ENCODE measurements at places on chromosomes 7 and 10.

- no peak for DNase-seq
Observed at GRCh38 chr7:92192326-92192725, 13.4 kb upstream of the LRRD1 start.

DNA sequence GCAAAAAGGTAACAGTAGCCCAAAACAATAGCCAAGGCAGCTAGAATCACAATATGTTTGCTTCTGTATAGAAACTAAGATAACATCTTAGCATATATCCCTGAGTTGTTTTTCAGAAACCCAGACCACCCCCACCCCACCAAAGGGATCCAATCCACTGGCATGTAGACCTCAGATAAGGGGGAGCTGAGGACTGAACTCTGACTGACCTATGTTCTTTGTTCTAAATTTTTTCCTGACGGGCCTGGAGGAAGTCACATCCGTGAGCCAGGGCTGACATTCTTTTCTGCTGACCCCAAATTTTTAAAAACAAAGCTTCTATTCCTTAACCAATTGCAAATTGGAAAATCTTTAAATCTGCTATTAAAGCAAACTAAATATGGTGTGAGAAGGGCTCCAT is 493.9 kb upstream of the IGFBP3 start:
- no peak for DNase-seq

GRCh38 chr7:102008535-102009262 is 191.3 kb downstream of the CUX1 start:
- DNase-seq, result no peak

DNA sequence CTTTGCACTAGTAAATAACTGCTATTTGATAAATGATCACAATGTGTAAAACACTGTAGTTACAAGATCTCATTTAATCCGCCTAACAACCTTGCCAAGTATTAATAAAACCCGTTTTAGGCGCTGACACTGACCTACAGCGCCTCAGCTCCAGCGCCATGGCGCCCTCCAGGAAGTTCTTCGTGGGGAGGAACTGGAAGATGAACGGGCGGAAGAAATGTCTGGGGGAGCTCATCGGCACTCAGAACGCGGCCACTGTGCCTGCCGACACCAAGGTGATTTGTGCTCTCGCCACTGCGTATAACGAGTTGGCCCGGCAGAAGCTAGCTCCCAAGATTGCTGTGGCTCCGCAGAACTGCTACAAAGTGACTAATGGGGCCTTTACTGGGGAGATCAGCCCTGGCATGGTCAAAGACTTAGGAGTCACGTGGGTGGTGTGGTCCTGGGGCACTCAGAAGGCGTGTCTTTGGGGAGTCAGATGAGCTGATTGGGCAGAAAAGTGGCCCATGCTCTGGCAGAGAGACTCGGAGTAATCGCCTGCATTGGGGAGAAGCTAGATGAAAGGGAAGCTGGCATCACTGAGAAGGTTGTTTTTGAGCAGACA is 1.1 kb upstream of the TNPO3 start:
- DNase-seq, result no peak

- DNase-seq, result no peak
Observed at GRCh38 chr10:14727924-14728323, 46.8 kb downstream of the FAM107B start.

DNA sequence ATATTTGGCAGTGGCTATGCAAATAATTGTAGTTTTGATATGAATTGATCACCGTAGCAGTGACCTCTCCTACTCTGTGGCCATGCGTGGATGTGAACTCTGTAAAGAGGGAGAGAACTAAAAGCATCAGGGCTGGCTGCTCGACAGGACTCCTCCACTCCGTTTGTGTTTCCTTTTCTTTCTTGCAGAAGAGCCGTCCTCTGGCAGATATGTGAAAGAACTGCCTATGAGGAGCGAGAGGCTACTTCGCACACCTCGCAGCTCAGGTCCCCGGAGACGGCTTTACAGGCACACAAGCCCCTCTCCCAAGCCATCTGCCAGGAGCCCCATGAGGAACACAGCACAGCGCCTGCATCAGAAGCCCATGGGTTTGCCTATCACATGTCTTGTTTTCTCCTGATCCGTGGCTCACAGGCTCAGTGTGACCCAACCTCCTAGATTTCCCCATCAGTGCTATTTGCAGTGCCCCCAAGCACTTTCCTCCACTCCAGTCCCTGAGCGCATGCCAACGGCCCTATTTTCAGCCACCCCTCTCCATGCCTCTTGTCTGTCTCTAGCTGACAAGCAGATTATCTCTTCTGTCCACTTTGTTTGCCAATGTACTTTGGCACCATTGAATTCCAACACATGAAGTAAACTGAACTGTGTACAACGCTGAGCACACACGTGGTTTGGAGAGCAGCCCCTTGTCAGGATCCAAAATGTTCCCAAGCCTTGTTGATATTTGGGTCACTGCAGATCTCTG is 164.3 kb upstream of the AKR1E2 start:
- DNase-seq, result no peak

DNA sequence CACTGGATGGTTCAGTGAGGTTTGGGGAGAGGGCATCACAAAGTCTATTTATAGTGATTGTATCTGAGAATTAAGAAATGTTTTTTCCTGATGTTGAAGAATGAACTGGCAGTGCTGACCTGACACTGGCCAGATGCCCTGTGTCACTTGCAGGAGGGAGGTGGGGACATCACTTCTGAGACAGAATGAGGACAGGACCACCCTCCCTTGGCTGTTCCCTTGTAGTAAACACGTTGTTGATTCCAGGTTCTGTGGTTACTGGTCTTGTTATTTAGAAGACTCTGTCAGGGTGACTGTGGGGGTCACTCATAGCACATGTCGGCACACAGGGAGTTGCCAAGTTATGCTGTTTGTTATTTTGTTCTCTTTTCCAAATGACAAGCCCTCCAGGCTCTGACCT is 126.4 kb downstream of the ADCY1 start:
- DNase-seq, result no peak

DNA sequence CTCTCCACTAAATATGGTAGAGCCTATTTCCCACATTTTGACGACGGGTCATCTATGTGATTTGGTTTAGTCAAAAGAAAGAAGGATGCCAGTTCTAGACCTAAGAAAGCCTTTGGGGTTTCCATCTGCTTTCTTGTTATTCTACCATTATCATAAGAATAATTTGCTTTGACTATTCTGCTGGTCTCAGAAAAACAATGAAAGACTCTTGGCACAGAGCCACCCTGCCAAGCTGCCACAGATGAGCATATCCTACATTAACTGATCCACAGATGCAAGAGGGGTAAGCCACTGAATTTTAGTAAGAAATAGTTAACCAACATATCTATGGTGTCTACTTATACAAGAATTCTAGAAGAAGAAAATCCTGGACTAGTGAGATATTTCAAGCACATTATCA is 158.6 kb upstream of the MAGI2 start:
- no peak for DNase-seq

DNA sequence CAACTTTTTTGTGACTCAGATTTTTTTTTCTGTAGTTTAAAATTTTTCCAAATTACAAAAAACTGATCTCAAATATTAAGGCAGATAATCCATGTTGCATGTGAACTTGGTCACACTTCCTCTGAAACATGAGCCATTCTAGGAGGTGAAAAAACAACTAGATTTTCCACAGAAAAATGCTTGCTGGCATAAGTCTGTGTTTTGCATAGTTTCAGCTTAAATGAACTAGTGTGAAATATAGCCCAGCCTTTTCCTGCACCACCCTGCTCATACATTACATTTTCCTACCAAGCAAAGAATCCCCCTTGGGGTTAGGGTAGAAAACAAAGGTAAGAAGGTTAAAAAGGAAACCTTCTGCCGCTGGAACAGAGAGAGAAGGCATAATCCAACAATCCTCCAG is 48.2 kb downstream of the SLC25A13 start:
- peak; percentile 9 for DNase-seq

- no peak for DNase-seq
Observed at GRCh38 chr10:88292185-88292514, 291.0 kb downstream of the RNLS start.

GRCh38 chr7:28360739-28361138 is 51.6 kb upstream of the CREB5 start:
- DNase-seq, result no peak

DNA sequence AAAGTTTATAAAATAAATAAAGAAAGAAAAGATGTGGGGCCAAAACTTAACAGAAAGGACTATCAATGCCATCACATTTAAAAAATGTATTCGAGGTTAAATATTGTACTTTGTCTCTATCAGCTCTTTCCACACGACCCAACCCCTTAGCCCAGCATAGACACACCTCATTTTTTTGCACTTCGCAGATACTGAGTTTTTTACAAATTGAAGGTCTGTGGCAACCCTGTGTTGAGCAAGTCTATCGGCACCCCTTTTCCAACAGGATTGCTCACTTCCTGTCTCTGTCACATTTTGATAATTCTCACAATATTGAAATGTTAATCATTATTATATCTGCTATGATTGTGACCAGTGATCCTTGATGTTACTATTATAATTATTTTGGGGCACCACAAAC is 151.6 kb upstream of the TBX20 start:
- no peak for DNase-seq

DNA sequence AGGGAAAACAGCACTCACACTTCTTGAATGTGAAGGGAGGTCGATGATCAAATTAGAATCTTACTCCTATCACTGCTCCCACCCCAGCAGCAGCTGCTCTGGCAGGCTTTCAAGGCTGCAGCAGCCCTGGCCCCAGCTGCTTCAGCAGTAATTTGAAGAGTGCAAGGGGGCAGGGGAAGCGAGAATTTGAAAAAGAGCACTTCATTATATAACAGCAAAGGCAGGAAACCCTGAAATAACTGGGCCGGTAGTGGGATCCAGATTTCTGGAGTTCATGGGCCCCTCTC is 44.9 kb downstream of the MYPN start:
- peak; percentile 33 for DNase-seq

- no peak for DNase-seq
Observed at GRCh38 chr10:133458021-133458709, 4.4 kb downstream of the SCART1 start.

DNA sequence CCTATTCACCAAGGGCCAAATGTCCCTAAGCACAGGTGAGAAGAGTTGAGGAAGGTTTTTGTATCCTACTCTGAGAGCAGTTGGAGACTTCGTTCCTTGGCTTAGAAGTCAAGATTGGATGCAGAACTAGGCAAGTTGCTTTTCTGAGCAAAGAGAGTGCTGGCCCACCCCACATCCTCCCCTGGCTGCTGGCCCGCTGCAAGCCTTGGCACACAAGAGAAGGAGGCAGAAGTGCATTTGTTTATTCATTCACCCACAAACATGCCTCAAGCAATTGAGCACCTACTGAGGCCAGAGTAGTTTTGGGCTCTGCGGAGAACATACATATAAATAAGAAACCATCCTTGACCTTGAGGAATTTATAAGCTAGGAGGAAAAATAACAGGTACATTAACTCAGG is 318.9 kb downstream of the KCNMA1 start:
- no peak for DNase-seq

- no peak for DNase-seq
Observed at GRCh38 chr7:116159711-116160110, 50.6 kb upstream of the TES start.

GRCh38 chr7:74306730-74307469 is 17.7 kb downstream of the CLIP2 start:
- no peak for DNase-seq

DNA sequence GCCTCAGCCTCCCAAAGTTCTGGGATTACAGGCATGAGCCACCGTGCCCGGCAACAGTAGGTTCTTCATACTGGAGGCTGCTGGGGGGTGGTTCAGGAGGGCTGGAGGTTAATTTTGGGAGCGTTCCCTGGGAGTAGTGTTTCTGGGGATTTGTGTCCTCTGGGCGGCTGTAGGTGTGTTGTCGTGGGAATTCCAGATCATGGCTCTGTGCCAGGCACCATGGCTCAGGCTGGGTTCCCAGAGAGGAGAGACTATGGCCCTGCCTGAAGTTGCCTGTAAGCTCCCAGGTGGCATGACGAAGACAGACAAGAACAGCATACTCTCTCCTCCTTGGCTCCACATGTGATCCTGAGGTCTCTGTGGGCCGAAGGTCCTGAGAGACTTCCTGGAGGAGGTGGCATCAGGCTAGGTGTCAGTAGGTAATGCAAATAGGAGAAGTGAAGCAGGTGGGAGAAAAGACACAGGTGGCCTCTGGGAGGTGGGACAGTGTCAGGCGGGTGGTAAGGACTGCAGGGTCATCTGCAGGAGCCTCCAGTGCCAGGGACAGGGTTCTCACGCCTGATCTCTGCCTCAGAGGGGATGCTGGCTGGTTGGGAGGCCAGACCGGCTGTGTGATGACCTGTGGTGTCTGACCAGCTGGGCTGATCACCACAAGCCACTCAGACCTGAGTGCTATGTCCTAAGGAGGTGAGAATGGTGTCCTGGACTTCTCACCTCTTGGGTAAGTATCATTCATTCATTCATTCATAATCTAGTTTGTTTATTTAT is 18.7 kb downstream of the CLIP2 start:
- no peak for DNase-seq

- DNase-seq, result no peak
Observed at GRCh38 chr7:13844954-13845353, 144.5 kb downstream of the ETV1 start.

DNA sequence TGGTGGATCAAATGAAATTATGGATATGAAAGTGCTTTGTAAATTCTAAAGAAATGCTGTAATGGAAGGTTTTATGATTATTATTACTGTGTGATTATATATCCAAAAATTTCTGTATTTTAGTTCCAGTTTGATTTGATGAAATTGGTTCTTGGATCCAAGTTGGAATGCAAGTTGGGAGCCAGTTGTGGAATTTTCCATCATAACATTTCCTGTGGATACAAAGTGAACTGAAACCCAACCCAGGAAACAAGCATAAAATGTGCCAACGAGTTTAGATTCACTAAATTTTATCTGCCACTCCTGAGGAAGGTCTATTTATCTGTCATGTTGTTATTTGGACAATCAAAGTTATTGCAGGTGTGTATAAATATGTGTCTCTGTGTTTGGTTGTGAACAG is 131.4 kb upstream of the MDFIC start:
- DNase-seq, result no peak

- no peak for DNase-seq
Observed at GRCh38 chr10:129323879-129324278, 143.2 kb upstream of the MGMT start.

DNA sequence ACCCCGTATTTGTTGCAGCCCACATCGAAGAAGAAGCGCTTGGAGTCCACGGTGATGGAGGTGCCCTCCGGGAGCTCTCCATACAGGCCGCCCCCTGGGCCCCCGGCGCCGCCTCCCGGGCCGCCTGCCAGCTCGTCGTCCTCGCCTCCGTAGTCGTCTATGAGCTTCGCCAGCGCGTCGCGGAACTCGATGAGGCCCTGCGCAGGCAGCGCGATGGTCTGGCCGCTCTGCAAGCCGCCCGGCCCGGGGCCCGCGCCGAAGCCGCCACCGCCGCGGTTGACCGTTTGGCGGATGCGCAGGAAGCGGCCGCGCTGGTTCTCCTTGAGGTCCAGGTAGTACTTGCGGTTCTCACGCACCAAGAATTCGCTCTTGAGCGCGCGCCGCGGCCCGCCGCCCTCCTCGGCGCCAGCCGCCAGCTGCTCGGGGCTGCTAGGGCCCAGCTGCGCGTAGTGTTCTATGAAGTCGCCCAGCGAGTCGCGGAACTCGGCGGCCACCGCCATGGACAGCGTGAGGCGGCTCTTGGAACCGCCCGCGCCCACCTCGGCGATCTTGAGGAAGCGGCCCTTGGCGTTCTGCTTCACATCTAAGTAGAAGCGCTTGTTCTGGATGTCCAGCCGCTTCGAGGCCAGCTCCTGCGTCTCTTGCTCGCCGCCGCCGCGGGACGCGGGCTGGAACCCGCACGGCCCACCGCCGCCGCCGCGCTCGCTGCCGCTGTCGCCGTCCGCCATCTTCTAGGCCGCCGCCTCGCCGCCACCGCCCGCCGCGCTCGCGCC is 523 bp downstream of the PURB start:
- peak; percentile 32 for DNase-seq

GRCh38 chr7:126569402-126569801 is 683.3 kb downstream of the GRM8 start:
- DNase-seq, result no peak
